Myocyte (in vitro differentiated cells): ENCODE measurements at places on chromosomes 12 and 14.
A peak's percentile ranks its signal among the peaks of the same experiment; 100 is the strongest.

DNA sequence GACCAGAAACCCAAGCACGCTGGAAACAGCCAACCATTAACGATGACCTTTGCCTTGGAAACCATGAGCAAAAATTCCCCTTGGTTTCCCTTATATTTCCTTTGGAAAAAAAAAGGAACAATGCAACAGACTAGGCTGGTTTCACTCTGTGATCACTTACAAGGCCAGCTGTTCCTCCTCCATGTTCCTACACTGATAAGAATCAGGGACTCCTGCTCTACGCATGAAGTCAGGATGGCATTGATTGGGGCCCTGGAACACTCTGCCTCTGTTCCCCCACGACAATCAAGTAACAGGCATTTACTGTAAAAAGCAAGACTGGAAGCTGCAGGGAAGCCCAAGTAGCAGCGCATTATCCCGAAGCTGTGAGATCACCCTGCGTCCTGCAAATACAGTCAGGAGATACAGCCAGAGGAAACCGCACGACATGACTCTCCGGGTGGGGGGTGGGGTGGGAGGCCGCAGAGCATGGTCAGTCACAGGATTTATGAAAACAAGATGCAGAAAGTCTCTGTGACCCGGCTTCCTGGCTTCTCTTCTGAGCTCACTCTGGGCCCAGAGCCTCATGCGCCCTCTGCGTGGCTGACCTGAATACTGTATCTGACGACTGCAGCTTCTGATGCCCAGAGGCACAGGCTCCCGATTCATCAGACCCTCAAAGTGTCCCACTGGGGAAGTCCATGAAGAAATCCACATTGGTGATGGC lies 31.1 kb downstream of the SSH1 start:
- DNase-seq: peak; percentile 91

- DNase-seq: peak; percentile 22
Measured at GRCh38 chr12:88036353-88036965, 7.3 kb upstream of the C12orf50 start.

DNA sequence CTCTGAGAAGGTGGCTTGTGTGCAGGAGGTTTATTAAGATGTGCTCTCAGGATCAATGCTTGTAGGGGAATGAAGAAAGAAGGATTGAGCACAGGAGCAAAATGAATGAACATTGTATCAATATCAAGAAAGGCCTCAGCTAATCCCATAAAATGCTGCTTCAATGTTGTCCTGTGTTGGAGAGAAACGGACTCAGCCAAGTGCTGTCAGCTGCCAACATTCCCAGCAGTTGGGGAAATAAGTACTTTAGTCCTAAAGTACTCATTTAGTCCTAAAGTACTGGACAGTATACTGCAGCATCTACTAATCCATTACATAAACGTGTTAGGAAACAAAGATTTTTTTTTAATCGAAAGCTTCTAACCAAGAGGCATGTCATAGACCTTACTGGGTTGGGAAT lies 255.9 kb downstream of the SEC23A start:
- no peak for DNase-seq

DNA sequence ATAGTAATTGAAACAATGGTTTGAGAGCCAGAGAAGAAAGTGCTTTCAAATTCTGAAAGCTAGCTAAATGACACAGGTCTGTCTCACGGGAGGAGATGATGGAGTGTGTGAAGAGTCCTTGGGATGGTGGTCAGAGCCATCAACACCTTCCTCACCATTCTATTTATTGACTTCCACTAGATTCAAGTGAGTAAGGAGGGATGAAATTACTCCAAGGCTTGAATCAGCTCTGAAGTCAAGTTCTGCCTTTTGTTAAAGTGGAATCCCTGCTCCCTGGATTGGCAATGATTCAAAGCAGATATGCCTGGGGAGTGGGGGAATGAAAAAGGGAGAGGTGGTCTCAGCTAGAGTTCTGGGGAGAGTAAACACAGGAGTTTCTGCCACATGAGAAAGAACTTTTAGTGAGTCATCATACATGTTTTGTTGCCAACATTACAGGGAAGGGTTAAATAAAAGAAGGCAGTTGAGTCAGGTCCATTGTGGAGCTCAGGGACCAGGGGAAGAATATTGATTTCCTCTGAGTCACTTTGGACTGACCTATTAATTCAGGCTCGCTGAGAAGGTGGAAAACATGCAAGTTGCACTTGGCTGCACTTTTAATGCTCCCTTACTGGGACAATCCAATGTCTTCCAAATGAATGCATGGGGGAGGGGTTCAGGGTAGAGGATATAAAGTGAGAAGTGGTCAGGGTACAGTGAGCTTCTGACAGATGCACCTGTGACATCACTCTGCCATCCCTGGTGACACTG lies 142.7 kb downstream of the TBX5 start:
- DNase-seq: no peak

DNA sequence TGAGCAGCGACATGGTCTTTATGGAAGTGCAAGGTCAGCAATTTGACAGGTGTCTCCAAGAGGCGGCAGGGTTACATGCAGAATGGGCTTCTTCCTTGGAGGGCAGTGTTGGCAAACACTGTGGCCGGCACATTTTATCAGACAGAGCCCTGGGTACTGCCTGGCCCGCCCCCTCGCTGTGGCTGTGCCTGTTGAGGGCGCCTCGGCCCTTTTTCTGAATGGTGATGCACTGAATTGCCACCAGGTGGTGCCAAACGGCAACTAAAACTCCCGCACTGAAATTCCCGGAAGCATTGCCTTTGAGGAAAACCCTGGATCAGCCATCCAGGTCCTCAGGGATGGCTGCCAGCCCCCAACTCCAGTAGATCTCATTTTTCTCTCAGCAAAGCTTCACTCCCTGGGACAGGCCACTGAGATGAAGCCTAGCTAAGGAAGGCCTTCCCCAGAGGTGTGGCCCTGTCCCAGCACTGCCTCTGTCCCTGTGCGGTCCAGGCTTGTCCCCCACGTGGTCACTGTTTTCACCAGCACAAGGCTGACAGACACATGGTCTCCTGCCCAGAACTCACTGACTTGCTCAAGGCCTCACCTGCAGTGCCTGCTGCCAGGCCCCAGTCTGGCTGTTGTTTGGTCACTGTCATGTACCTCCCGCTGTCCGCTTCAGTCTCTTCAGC lies 73.6 kb downstream of the TESC start:
- DNase-seq: peak; percentile 67

- DNase-seq: no peak
Measured at GRCh38 chr12:130364578-130364977, 26.9 kb downstream of the PIWIL1 start.

GRCh38 chr14:33588771-33589170 lies 362.1 kb downstream of the EGLN3 start:
- DNase-seq: no peak

- DNase-seq: no peak
Measured at GRCh38 chr14:23566112-23566777, 1.3 kb downstream of the AP1G2 start.

- peak; percentile 32 for DNase-seq
Measured at GRCh38 chr14:33017016-33017415, 78.3 kb downstream of the NPAS3 start.

DNA sequence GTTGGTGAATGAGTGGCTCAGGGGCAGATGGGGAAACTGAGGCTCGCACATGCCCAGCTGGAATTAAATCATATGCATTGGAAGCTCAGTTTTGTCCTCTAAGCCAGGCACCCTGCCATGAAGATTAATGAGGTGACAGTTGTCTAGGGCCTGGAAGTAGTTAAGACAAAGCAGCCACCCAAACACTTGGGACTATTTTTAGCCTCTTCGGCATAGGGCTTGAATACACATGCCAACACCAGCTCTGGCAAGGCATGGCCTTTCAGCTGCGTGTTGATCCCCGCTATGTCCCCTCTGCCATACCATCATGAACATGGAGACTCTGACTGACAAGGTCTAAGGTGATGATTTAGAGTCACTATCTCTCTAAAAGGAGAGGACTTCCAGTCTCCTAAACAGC lies 250.2 kb downstream of the KSR2 start:
- peak; percentile 8 for DNase-seq

DNA sequence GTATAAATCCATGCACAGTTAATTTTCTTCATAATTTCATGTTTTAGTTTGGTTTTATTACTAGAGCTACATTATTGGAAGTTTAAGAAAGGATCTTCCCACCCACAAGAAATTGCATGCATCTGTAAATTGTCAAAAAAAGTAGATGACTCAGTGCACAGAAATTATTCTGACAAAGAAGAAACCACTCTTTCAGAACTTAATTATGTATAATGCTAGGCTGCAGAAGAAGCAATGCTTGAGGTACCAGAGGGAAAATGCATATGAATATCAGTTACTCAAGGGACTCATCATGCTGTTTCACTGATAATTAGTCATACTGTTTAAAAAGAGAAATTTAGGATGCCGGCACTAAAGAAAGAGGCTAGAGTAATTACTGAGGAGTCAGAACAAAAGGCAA lies 147.0 kb downstream of the SLC16A7 start:
- DNase-seq: no peak

- DNase-seq: no peak
Measured at GRCh38 chr12:11022520-11022919, at the start of gene TAS2R19. TAS2R19 (minus strand) TSS chr12:11022620; CDS start chr12:11022571, 49 bp downstream.

GRCh38 chr14:89910691-89911009 lies 43.9 kb downstream of the EFCAB11 start:
- DNase-seq: no peak

DNA sequence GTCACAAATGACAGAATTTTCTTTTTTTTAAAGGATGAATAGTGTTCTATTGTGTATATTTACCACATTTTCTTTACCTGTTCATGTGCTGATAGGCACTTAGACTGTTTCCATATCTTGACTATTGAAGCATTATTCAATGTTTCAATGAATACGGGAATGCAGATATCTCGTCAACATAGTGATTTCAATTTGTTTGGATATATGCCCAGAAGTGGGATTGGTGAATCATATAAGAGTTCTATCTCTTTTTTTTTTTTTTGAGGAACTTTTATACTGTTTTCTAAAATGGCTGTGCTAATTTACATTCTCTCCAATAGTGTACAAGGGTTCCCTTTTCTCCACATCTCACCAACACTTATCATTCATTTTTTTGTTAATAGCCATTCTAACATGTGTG lies 97.9 kb upstream of the FAR2 start:
- no peak for DNase-seq

DNA sequence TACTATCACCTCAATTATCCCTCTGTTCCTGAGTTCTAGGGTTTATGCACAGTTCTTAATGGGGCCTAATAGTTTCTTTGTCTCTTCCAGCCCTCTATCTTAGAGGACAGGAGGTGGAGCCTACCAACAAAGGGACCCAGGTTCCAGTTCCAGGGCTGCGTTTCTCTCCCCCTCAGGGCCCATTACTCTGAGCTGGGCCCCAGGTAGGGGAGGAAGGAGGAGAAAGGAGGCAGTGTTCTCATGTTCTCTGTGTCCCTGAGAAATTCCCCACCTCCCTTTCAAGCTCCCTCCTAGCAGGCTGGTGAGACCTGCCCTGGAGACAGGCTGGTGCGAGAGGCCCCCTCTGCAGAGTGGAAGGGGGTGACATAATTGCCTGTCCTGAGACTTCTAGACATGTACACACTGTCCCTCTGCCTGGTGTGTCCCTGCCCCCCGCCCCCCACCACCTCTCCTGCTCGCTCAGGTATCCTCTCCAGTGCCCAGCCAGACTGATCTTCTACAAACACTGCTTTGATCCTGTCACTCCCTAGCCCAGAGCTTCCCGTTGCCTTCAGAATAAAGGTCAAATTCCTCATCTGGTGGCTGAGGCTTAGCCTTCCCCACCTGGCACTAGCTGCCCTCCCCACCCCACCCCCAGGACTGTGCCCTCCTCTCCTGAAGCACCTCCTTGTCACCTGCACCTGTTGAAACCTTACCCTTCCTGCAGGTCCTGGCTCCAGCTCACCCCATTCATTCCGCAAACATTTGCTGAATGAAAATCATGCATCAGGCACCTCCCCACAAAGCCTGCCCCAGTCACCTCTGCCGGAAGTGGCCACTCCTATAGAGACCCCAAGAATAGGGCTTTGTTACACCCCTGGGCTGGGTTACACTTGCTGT lies 21.1 kb upstream of the KRT8 start:
- no peak for DNase-seq

DNA sequence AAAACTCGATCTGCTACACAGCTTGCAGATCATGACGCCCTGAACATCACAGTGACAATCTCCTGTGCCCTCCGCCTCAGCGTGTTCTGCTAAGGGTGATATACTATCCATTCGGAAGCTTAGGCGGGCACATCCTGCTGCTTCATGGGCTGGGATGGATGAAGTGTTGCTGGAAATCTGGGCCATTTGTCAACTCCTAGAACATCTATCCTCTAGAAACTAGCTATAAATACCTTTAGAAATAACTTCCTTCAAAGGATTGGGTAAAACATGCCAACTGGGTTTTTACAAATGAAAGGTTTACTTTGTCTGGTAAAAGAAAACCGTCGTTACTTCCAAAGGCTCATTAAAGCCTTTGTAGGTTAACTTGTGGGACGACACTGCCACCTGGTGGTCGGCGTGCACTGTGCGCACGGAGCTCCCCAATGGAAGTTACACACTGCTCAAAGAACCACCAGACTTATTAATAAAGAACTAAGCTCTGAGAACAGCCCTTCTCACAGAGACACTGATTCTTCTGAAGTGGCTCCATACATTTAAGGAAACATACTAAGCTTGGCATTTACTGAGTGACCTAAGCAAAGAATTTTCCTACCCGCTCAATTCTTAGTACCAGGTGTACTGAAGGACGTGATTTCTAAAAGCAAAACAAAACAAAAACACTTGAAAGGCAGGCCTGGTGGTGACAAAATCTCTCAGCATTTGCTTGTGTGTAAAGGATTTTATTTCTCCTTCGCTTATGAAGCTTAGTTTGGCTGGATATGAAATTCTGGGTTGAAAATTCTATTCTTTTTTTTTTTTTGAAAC lies 21.6 kb upstream of the CACNA2D4 start:
- DNase-seq: peak; percentile 82

DNA sequence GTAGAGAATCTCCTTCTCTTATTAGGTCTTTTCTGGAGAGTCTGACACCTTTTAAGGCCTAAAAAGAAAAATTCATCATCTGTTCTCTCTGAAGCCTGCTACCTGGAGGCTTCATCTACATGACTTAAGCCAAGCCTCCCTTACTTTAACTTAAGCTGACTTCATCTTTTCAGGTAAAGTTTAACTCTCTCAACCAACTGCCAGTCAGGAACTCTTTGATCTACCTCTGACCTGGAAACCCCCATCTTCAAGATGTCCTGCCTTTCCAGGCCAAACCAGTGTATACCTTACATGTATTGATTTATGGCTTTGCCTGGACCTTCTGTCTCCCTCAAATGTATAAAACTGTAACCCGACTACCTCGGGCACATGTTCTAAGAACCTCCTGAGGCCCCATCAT lies 17.5 kb downstream of the GSTZ1 start:
- DNase-seq: no peak

GRCh38 chr12:70258605-70259403 lies 15.6 kb downstream of the CNOT2 start:
- no peak for DNase-seq

- no peak for DNase-seq
Measured at GRCh38 chr12:65280306-65280705, 1.8 kb downstream of the MSRB3 start.

DNA sequence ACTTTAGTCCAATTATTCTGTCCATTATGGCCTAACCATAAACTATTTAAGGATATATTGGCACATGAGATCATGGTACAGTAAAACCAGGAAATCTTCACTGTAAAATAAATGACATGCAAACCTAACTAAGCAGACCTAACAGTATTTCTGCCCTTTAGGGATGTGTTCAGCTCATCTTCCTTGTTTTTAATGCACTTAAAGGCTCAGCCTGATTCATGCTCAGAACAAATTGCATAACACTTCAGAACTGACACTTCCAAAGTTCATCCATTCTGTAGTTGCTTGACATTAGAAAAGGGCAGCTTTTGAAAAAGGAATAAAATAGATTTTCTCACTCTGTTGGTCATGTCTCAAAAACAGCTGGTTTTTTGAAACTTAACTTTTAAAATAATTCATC lies 708.5 kb downstream of the C12orf50 start:
- DNase-seq: no peak
